Activated naive CD4-positive, alpha-beta T cell treated with anti-CD3 and anti-CD28 coated beads, Interleukin-2, amount 50 U/mL, for 16 hours (primary cell): ENCODE measurements at places on chromosomes 3 and 15.

- no peak for DNase-seq
Observed at GRCh38 chr3:141201122-141201521, 30.5 kb upstream of the PXYLP1 start.

DNA sequence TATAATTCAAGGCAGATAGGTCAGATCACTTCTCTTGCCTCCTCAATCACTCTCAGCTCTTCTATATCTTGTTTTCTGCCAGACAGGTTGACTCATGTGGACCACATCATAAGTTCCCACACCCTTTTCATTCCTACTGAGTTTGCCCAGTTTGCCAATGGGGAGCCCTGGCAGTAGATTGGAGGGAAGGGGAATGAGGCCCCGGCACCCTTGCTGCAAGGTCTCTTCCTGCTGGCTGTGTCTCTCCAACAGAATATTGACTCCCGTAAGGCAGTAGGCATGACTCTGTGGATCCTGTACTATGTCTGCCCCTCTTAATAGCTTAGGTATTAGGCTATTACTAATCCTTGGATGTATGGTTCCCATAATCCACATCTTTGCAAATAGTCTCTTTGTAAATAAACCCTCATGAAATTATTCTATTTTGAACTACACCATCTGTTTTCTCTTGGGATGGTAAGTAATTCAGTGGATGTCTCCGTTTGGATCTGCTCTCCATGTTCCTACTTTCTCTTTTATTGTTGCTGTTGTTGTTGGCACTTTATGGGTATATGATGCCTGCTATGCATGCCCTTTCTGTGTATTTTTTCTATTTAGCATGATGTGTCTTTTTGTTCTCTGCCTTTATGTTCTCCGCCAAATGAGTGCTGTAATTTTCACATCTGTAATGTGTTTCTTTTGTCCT, 65.5 kb upstream of the DCBLD2 start:
- no peak for DNase-seq

DNA sequence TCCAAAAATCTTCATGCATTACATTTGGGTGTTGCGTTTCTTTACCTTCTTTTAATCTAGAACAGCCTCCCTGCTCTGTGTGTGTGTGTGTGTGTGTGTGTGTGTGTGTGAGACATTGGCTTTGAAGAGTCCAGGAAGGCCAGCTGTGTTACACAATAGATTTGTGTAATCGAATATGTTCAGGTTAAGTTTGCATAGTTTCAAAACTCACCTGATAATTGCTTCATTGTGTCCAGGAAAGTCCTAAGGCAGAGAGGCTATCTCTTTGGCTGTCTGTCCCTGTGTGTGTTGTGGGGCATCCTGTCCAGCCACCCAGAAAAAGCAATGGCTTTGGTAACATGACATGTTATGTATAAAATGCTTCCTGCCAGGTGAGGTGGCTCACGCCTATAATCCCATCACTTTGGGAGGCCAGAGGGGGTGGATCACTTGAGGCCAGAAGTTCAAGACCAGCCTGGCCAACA, 37.5 kb downstream of the ZNF710 start:
- DNase-seq = no peak

DNA sequence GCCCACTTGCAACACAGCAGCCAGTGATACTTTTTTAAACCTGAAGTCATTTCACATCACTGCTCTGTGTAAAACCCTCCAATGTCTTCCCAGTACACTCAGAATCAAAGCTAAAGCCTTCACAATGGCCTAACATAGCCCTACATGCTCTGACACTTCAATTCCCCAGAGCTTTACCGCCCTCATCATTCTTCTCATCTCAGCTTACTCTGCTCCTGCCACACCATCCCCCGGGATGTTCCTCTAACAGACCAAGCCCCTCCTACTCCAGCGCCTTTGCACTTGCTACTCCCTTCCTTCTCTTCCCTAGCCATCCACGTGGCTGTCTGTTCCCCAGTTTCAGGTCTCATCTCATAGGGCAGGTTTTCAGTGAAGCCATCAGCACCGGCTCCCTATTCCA, 194.0 kb downstream of the SSR3 start:
- no peak for DNase-seq

DNA sequence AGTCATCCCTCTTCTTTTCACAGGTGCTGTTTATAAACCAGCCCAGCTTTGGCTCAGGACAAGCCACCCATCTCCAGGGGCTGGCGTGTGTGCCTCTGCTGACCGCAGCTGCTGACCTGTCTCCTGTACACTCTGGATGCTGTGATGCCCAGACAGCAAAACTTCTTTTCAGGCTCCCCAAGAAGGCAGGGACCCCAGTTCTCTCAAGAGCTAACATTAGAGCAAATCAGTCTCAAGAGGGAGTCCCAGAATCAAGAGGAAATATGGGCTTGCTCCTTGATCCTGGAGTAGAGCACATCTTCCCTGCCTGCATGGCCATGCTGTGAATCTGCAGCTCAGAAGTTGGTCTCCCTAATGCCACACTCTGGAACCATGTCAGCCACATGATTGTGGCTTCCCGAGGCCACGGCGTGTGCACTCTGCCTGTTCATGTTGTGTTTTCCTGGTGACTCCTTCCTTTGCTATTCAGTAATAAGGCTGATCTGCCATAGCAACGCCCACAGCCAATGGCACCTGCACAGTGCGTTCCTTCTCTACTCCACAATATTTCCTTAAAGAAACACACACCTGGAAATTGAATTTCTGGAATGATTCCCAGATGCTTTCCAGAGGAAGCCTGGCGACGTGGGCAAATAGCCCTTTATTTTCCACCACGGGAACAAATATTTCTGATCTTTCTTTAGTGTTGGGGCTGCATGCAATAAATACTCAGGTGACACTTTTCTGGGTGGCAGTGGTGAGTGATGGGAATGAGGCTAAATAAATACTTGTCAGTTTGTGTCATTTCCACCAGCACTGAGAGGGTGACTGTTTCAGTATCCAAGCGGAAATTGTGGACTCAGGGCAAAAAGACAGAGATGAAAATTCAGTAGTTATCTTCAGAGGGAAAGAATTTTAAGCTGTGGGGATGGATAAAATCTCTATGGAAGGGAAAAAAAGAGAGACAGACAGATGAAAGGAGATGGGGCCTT, 21.9 kb upstream of the THSD4 start:
- DNase-seq = no peak

- DNase-seq = no peak
Observed at GRCh38 chr3:18351069-18351628, 74.0 kb downstream of the SATB1 start.

DNA sequence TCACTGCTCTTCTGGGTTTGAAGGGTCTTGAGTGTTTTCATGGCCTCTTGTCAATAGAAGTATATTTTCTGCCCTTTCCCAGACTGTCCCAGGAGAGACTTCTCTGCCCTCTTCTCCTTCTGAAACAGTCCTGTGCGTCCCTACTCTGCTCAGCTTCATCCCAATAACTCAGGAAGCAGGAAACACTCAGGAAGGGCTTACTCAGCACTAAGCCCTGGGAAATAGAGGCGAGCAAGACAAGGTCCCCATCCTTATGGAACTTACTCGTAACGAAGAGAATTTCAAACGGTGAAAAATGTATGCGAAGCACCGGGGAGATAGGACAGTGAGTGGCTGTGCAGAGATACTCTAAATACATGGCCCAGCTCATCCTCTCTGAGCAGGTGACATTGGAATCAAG, 52.8 kb upstream of the TFRC start:
- DNase-seq = no peak

DNA sequence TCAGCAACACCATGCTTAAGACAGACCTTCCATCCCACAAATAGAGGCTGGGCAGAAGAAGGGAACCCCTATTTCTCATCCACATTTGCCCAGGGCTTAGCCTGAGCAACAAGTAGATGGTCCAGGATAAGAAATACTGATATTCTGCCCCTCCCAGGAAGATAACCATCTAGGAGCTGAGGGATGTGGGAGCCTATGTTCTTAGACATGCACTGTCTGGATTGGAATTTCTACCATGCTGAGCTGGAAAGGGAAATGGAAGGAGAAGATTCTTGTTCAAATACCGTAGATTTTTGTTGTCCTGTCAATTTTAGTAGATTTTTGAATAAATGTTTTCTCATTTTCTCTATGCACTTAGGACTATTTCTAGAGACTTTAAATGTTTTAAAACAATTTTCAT, 450.7 kb upstream of the SEMA6D start:
- no peak for DNase-seq

GRCh38 chr3:123421353-123422174, 27.3 kb downstream of the ADCY5 start:
- DNase-seq = no peak

DNA sequence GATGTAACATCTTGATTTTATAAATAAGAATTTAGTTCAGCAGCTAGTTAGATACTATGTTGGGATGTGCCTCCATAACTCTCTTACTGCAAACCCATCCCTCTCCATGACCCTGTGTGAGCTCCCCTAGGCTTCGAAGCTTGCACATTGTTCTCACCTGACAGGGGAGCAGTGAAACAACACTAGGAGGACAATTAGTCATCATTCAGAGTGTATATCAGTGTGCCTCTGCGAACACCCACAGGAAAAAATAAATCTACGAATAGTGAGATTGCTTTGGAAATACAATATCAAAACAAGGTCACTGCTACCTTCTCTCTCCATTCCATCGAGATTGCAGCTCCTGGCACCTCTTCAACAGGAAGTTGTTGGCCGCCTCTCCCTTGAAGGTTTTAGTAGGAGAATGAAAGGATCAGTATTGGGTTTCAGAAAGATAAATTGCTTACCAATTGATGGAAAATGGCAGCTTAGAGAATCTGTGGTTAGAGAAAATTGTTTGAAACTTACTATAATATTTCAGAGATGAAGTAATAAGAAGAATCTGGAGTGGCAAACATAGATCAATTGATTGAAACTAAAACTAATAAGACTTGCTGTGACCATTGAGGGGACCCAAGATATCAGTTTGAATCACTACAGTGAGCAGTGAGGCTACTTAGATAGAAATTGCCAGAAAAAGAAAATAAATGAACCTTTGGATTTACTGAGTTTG, 103.2 kb downstream of the CHL1 start:
- no peak for DNase-seq

DNA sequence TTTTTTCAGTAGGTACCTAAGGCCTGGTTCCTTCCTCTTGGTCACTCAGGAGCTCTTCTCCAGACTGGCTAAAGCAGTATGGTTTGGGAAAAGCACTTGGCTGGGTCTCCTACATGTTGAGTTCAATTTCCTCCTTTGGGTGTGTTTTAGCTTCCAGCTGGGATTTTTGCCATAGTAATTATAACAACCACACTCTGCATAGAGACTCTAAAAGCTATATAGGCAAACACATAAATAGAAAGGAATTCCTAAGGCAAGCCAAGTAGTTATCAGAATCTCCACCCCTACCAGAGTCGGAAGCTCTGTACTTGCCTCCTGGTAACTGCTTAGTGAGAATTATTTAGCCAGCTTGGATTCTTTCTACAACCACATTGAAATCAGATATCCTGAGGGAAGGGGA, 48.6 kb downstream of the FOXL2 start:
- no peak for DNase-seq
